ENCODE measurements at places on chromosomes 5 and 9.

DNA sequence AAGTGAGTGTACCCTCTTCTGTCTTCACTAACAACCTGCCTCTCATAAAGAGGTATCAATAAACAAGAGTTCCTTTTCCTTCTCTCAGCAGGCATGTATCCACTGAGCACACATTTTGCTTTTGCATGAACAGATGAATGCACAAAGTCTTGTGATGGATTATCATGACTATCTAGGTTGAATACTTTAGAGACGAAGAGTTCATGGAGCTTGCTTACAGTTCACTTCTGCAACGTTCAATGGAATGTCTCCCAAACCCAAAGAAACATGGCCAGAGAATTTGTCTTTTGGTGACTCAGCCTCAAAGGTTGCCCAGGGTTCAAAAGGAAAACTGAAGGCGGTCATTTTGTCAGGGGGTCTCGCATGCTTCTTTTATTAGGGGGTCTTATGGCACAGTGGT, 55.4 kb downstream of the BRINP1 start:
- DNase-seq, result no peak

DNA sequence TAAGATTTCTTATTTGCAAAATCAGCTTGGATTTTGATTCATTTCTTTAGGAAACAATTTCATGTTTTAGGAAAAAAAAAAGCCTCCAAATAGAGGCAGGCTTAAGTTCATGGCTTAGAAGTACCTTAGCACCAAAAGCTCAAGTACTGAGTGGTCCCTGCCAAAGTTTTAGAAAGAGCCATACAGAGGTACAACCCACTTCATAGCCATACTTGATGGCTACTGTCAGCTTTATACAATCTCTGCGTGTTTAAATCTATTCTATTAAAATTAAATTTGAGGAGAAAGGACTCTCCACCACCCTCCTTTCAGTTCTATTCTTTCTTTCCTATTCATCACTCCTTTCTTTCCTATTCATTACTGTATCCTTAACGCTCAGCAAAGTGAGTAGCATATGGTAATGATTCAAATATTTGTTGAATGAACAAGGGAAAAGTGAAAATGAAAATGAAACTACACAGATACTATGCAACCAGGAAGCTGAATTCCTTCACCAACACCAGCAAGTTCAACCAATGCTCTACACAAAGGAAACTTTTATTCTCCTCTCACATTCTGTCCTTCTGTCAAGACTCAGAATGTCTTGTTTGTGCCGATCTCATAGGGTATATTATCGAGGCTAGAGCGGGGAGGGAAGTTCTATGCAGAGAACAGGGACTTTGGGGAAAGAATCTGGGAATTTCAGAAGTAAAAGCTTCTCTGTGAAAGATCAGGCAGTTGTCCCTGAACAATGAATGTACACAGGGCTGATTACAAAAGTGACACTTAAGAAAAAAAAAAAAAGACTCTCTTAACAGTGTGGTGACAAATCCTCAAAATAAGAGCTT, 138.6 kb upstream of the SPEF2 start:
- DNase-seq, result no peak

DNA sequence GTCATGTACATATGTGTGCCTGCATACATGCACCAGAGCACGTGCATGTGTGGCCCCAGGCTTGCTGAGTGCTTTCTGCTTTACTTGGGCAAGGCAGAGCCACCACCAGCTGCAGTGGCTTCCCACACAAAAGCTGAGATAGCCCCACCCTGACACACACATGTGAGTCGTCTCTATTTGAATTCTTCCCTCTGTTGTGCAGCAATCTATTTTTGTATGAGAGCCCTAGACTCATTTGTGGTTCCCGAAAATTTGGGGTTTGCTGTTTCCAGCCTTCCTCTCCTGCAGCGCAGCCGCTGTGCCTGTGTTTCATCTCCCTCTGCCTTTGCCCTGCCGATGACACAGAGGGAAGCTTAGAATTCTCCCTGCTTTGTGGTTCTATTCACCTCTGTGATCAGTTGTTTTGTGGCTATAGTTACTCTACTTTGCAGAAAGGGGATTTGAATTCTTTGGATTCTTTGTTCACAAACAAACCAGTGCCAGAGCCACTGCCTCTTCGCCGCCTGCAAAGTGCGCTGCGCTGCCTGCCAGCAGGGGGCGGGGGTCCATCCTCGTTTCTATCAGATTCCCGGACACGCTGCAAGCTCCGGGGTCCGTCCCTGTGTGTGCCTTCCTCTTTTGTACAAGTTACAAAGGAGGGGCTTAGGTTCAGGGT, 95.8 kb upstream of the DAP start:
- DNase-seq, result no peak

- DNase-seq, result no peak
Observed at GRCh38 chr5:59777028-59777427, 116.5 kb downstream of the PDE4D start.

DNA sequence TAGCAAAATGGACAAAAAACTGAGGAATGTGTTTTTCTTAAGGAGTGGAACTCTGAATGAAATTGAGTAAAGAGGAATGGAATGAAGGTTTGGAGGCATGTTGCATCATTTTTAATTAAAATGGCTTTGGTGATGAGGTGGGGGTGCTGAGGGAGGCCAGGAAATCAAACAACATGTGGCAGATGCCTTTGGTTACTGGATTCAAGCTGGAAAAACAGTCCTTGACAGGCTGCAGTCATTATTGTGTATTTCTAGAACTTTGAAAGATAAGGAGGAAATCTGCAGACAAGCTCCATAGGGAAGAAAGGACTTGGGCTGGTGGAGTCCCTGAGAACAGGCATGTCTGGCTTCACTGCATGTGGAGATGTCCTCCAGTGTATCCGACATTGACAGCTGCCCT, 203.5 kb upstream of the HAPLN1 start:
- no peak for DNase-seq

DNA sequence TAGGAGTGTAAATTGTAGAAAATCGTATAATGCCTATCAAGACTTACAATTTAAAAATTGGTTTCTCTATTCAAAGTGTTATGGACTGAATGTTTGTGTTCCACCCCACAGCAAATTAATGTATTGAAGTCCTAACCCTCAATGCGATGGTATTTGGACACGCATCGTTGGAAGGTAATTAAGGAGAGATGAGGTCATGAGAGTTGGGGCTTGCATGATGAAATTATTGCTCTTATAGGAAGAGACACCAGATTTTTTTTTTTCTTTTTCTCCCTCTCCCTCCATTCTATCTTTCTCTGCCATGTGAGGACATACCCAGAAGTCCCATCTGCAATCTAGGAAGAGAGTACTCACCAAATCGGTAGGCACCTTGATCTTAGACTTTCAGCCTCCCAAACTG, 189.2 kb downstream of the MAN2A1 start:
- DNase-seq, result no peak

DNA sequence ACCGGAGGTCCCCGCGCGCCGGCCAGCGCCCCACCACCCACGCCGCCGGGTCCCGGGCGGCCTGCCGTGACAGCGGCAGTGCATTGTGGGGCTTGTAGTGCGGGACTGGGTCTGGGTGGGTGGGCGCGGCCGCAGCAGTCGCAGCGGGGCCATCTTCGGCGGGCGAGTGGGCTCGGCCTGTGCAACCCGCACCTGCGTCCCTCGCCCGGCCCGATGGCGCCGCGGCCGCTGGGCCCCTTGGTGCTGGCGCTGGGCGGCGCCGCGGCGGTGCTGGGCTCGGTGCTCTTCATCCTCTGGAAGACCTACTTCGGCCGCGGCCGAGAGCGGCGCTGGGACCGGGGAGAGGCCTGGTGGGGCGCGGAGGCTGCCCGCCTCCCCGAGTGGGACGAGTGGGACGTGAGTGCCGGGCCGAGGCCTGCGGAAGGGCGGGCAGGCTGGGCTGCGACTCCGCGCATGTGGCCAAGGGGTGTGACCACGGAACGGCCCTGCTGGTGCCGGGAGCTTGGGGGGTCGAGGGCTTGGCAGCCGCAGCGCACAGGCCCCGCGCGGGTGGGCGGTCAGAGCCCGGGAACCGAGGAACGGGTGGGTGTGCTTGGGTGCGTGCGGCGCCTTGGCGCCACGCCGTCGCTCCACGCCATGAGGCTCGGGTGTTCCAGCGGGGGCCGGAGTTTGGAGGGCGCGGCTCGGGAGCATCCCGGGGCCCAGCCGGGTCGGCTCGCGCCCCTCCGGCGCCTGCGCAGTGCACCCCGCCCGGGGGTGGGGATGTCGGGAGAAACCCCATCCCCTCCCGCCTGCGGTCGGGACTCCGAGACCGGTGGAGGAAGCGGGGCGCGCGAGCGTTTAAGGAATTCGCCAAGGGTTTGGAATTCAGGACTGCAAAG, at the start of gene ARL10:
Gene ARL10, plus strand, starts transcription at position 137 of the 881 bp plus-strand sequence. Its CDS starts 77 bp downstream, at position 214.
- peak; percentile 40 for DNase-seq

DNA sequence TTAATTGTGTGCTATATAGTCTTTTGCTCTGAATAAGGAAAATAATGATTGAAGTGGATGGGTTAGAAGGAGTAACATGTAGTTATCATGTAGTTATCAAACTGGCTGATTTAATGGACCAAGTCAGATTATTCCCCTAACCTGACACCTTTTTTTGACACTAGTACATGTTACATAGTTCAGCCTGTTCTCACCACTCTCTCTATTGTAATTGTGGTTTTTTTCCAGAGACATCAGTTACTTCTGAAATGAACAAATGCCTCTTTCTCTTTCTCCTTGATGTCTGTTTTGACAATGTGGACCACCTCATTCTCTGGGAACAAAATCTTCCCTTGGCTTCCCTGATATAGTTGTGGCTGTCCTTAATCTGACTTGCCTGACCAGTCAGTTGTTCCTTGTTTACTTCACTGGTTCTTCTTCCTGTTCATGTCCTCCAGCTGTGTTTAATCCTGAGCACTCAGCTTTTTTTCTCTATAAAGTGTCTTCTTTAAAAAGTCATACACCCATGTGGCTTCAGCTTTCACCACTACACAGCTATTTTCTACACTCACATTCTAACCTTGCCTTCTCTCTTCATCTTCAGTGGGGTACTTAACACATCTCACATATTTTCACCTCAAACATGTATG, 243.4 kb downstream of the ARRDC3 start:
- no peak for DNase-seq

DNA sequence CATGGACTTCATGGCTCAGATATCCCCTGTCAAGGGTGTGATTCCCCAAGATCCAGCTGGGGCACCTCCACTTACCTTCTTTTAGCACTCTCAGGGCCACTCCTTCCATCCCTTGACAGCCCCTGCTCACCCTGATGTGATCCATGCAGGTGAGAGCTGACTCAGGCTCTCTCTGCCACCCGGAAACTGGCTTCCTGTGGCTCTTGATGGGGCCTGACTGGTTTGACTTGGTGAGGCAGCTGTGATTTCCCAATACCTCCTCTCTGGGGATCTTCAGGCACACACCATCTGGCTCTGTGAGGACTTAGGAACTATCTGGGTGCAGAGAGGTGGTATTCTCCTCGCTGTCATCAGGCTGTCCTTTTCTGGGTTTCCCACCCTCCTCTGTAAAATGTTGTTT, 7.9 kb upstream of the FAT2 start:
- no peak for DNase-seq

- no peak for DNase-seq
Observed at GRCh38 chr5:104778-105296, 12.9 kb downstream of the PLEKHG4B start.

- no peak for DNase-seq
Observed at GRCh38 chr5:179201986-179202385, 141.8 kb downstream of the ZNF354C start.

GRCh38 chr5:8660133-8660893, 791.4 kb downstream of the MTRR start:
- DNase-seq, result no peak

- DNase-seq, result no peak
Observed at GRCh38 chr9:109179801-109180523, 12.9 kb upstream of the FRRS1L start.

- DNase-seq, result no peak
Observed at GRCh38 chr5:107542428-107542827, 128.3 kb downstream of the EFNA5 start.

- no peak for DNase-seq
Observed at GRCh38 chr5:87110721-87111120, 157.0 kb upstream of the RASA1 start.

- no peak for DNase-seq
Observed at GRCh38 chr9:136029556-136029955, 65.5 kb downstream of the NACC2 start.

DNA sequence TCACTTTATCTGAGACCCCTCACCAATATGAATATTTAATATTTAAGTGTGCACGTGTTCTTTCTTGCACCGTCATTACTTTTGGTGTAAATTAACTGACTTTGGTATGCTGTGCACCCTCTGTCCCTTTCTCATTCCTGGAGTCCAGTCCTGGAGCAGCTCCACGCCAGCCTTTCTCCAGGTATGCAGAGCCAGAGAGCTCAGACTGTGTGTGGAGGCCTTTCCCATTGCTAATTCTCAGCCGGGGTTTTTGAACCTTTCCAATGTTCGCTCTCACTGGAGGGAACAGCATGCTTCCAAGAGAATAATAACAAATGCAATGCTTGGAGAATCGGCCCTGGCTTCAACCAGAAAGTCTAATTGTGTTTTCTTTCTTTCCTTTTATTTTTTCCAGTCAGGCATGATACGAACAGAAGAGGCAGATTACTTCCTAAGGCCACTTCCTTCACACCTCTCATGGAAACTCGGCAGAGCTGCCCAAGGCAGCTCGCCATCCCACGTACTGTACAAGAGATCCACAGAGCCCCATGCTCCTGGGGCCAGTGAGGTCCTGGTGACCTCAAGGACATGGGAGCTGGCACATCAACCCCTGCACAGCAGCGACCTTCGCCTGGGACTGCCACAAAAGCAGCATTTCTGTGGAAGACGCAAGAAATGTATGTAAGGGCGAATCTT, 41.7 kb downstream of the ADAMTS16 start:
- DNase-seq, result no peak

GRCh38 chr9:136234597-136234996, 11.0 kb downstream of the QSOX2 start:
- DNase-seq, result no peak

DNA sequence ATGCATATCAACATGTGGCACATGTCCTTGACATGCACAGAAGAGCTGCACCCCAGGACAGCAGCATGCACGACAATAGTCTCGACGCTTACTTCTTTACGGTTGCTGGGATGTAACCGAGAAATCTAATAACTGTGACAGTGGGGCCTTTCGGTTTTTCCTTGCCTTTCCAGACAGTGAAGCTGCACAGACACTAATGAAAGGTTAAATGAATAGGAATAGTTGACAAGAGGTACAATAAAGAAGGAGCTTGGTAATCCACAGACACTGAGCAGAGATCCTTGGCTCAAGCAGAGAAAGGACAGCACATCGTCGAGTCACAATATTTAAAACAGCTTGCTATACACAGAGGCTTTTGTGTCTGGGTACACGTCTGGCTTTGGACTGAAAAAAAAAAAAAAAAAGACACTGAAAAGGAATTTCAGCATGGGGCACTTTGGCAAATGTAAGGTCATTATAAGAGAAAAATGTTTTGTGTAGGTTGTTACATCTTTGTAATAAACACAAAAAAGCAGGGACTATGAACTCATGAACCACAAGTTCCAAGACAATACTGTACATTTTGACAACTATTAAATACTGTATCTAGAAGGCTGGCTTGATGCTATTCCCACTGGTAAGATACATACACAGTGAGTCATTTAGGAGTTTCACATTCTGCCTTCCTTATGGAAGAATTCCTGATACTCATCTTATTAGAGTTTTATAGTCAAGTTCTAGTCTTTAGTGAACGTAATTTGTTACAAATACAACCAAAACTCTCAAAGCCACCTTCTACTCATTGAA, 5.6 kb downstream of the BNC2 start:
- DNase-seq, result no peak

- DNase-seq, result no peak
Observed at GRCh38 chr5:76626738-76627137, 3.5 kb upstream of the F2RL2 start.

GRCh38 chr5:57442080-57442839, 40.4 kb downstream of the ACTBL2 start:
- DNase-seq, result no peak
